Activated CD4-positive, CD25-positive, alpha-beta regulatory T cell (primary cell): ENCODE measurements at places on chromosomes 4 and X.

GRCh38 chrX:129808158-129808828 lies 28.5 kb downstream of the SASH3 start:
- DNase-seq = no peak

DNA sequence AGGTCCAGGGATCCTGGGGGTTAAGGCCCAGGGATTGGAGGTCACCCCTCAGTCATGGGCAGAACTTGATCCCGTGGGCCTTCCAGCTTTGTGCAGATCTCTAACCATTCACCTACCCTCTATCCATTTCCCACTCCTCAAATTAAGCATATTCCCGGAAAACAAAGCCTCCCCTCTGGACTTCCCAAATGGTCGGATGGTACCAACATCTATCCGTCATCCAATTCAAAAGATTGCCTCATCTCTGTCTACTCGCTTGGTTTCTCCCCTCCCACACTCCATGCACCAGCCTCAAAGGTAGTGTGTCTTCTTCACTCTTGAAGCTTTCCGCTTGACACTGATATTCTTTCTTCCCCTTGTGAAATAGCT lies 473 bp upstream of the BCLAF3 start:
- no peak for DNase-seq

DNA sequence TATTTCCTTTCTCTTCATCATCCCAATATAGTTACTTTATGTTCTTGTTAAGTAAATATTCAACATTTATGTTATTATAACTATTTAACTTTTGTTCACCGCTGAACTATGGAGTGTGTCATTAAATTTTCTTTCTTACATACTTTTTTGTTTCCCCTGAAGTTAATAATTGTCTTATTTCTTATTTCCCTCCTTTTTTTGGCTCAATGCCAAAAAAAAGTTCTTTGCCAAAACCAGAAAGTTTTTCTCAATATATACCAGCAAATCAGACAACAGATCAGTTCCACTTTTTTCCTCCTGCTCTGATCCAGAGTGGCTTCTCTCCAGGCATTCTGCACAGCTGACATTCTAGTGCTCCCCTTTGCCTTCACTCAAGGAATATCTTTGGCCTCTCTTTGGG lies 187.0 kb upstream of the PPARGC1A start:
- no peak for DNase-seq

GRCh38 chr4:1703867-1704266 lies 8.3 kb downstream of the SLBP start:
- no peak for DNase-seq

GRCh38 chr4:74376888-74377483 lies 12.0 kb downstream of the EREG start:
- DNase-seq = no peak

- no peak for DNase-seq
These were observed 200.9 kb upstream of the FSTL5 start for GRCh38 chr4:162364651-162365050.

GRCh38 chr4:36676139-36677050 lies 395.0 kb downstream of the DTHD1 start:
- DNase-seq = no peak

GRCh38 chr4:29717287-29718057 lies 1002.7 kb upstream of the PCDH7 start:
- DNase-seq = no peak

GRCh38 chrX:34470507-34470906 lies 186.6 kb downstream of the TMEM47 start:
- no peak for DNase-seq

GRCh38 chr4:169032883-169033645 lies 23.0 kb upstream of the CBR4 start:
- no peak for DNase-seq

- no peak for DNase-seq
These were observed 4.6 kb downstream of the JAKMIP1 start for GRCh38 chr4:6195602-6196319.

DNA sequence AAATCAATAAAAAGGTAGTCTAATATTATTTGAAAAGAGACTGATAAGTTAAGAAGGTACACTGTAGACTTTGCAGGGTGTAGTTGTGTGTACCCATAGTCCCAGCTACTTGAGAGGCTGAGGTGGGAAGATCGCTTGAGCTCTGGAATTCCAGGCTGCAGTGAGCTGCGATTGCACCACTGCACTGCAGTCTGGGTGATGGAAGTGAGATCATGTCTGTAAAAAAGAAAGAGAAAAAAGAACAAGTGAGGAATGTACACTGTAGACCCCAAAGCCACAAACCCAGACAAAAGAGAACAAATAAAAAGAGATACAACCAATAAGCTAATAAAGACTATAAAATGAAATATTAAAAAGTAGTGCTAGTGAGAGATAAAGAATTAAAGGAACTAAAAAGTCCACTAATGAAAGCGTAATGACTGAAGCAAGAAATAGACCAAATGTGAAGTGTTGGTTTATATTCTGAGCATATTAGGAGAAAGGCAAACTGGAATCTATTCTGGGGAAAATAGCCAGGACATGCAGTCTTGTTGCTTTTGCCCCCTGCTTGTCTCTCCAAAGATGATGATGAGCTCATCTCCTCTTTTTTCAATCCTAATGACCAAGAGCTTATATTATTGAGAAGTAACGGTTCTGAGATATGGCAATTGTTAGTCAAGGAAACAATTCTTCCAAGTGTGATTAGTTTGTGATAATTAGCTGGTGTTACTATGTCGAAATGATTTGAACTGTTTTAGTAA lies 19.1 kb downstream of the GSX2 start:
- DNase-seq = no peak

DNA sequence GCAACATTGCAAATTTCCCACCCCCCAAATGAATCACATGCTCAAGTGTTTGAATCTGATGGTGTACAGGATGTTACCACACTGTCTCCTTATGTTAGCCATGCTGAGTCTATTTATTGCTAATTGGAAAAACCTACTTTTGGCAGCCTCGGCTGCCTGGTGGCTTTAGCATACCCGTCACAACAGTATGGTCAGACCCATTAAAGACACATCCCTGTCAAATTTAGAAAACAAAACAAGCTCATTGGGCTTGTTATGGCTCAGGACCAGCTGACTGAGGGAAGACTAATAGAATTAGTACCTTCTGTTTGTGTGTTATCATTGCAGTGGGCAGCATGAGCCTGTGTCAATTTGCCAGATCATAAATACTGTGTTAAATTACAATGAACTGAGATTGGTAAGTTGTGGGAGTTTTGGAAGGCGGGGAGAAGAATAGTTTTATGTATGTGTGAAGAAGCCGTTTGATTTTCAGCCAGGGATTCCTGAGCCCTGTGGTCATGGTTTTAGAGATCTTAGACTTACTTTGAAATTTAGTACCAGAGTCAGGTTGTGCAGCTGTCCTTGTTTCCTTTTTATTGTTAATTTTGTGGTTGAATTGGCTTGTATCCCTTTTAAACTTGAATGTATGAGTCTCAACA lies 66.8 kb downstream of the POLA1 start:
- no peak for DNase-seq

DNA sequence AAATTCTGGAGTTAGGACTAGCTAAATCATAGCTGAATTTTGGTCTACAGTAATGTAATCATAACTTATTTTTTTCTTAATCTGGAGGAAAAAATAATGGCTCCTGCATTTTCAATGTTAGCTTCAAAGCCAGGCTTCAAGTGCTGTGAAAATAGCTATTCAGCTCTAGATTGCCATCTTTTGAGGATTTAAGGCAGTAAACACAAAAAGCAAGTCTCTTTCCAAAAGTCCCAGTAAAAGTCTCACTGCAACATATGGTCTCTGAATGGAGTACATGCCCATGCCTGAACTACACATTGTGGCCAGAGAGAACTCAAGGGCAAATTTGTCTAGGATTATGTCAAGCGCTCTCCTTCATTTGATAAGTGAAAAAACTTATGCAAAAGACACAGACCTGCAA lies 720.9 kb downstream of the FSTL5 start:
- DNase-seq = no peak

GRCh38 chrX:23726191-23726590 lies 16.9 kb downstream of the ACOT9 start:
- no peak for DNase-seq

DNA sequence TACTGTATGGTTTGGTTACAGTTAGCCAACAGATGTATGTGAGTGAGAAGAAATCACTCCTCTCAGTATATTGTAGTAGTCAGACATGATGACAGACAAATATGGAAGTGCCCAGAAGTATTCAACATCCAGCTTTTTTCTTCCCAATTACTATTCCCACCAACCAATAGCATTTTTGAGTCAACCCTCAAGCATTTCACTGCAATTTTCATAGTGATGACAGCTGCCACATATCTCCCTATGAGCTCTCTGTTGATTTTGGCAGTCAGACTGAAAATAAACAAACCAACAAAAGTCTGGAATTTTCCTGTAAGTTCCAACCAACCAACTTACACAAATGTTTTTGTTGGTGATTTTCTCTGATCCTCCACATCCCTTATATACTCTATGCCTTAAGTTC lies 8.2 kb upstream of the TRAM1L1 start:
- no peak for DNase-seq

GRCh38 chr4:75714011-75714410 lies 10.4 kb upstream of the USO1 start:
- DNase-seq = no peak

GRCh38 chrX:130594453-130594916 lies 192.7 kb downstream of the RBMX2 start:
- DNase-seq = no peak
